ENCODE measurements at places on chromosomes 11 and 22.

- DNase-seq = no peak
Measured at GRCh38 chr11:118636569-118637290, 29.3 kb downstream of the PHLDB1 start.

DNA sequence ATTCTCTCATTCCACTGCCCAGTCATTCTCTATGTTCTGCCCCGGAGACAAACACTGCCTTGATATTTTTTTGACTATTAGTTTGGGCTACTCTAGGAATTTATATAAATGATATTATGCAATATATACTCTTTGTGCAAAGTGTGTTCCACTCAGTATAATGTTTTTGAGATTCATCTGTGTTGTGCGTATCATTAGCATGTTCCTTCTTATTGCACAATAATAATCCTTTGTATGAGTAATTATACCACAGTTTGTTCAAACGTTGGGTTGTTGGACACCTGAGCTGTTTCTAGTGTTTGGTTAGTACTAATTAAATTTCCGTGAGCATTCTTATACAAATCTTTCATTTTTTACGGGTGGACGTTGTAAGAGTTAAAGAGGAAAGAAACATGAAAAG, 390.6 kb downstream of the GUCY1A2 start:
- no peak for DNase-seq

DNA sequence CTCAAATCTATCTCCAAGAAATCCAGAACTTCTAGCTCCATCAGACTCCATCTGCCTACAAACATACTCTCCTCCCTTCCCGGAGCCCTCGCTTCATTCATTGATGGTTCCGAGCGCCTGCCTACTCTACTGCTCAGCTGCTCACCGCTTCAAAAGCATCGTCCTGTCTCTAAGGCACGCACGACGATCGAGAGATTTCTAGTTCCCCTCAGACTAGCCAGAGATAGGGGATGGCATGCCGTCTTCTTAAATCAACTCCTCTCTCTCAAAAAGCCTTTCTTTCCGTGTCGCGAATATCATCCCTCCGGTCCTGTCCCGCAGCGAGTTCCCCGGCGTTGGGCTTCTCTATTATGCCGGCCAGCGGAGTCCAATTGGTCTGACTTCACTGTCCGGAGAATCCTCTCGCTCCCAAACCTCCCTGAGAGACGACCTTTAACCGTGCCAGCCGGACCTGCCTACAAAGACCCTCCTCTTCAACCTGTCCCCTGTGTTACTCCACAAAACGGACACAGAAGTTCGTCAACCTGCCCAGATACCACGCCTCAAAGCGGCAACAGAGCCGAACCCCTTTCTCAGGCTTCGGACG, 592 bp downstream of the EEF1G start:
- no peak for DNase-seq

DNA sequence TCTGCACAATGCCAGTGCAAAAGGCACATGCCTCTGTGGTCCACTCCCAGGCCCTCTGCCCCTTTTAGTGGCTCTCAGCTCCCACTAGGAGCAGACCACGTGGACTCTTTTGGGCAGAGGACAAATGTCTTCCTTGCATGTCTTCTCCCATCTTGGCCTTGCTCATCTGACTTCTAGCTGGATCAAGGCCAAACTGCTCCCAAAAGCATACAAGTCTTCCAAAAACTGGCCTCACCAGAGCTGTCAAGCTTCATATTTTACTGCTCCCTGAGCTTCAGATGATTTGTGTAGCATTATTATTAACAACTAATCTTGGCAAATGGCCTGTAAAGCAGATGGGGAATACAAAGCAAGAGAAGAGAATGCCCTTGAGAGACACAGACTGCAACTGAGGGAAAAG, 6.9 kb downstream of the SMPD1 start:
- no peak for DNase-seq

DNA sequence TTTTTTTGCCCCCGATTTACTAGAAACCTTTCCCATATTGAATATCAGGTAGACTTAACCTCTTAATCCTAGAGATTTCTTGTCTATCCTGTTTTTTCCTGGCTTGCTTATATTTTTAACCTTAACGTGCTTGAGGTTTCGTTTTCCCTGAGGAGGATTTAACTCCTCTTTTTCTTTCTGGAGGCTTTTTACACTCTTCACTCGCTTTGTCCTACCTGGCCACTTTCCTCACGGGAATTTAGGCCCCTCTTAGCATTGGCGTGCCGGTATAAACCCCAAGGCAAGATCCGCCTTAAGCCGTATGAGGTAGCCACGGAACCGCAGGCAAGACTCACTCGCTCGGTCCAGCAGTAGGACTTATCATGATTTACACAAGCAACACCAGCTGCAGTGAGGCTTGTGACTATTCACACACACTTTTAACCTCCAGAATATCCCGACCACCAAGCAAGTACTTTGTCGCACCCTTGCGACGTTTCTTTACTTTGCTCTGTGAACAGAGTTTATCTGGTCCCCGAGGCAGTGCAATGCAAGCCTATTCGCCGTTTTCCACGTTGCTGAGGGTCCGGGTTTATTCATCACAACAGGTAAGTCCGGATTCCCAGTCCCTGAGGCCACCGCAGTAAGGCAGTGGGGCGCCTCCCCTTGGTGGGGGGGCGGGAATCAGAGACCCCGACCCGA, 20.6 kb upstream of the ALDH3B2 start:
- no peak for DNase-seq

DNA sequence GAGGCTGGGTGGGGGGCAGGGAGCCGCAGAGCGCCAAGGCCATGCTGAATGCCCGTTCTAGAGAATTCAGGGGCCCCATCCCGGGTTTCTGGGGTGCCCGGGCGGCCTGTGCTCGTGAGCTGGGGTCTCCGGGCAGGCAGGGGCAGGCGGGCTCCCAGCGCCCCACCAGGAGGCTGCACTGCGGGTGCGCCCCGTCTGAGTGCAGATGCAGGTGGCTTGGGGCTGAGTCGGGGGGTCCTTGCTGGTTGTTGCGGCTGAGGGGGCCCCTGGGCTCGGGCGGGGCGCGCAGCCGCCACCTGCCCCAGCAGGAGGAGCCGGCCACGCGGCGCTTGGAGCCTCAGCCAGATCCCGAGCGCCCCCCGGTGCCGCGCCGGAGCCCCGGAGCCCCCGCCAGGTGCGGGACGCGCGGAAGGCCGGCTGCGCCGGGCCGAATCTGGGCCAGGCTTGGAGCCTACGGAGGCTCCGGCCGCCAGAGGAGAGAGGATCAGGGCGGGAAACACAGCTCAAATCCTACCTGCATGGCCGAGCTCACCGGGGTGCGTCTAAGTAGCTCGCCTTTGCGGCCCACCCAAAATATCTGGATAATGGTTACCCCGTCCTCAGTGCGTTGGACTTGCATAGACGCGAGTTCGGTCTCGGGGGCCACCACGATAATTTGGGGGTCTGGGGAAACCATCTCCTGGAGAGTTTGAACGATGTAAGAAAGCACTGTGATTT, 590 bp upstream of the IGF2 start:
- DNase-seq = no peak

DNA sequence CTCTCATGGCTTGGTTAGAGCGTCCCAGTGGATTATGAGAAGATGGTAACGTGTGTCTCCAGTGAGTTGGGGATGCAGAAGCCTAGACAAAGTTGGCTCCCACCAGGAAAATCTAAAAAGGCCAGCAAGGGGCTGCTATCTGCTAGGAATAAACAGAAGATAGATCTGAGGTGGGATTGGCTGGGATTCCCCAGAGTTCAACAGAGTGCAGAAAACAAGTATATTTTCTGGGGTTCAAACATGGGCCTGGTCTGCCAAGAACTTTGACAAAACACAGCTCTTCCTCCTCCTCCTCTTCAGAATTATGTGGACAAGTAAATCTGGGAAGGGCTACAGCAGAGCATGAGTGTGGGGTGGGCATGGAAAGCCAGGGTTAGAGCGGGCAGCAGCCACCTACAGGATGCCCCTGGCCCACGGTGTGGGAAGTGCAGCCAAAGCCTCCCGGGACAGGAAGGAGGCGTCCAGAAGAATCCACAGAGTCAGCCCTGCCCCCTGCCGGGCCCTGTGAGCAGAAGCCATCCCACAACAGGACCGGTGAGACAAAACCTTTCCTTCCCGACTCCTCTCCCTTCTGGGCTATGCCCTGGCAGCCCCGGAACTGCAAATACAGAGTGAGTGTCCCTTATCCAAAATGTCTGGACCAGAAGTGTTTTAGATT, 67.1 kb downstream of the CD82 start:
- no peak for DNase-seq

DNA sequence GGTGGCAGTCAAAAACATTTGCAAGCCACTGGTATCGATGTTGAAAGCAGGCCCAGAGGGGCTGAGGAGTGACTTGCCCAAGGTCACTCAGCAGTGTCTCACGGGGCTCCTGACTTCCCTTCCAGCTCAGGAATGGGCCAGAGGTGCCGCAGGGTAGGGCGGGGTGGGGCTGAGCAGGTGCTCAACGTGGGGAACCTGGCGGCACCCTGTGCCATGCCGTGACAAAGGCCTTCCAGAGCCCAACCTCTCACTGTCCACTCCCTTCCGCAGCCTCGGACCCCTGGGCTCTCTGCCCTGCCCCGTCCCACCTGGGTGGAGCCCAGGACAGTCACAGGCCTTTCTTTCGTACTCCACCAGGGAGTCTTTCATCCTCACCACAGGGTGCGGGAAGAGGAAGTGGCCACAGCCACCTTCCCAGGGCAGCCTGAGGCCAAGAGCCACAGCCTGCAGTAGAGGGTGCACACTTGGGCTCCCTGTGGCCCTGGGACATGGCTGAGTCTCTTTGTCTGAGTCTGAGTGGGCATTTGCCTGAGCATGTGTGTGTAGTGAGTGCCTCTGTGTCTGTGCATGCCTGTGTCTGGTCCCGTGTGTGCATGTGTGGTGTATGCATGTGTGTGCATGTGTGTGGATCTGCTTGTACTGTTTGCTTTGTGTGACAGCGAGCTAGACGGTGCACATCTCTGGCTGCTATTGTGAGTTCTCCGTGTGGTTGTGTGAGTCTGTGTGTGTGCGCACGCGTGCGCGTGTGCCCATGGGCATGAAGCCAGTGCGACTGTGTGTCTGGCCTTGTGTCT, 6.0 kb upstream of the LIF start:
- no peak for DNase-seq

GRCh38 chr11:63699896-63700295, 18.6 kb downstream of the RTN3 start:
- no peak for DNase-seq

GRCh38 chr11:22680628-22681027, 14.2 kb downstream of the GAS2 start:
- no peak for DNase-seq

DNA sequence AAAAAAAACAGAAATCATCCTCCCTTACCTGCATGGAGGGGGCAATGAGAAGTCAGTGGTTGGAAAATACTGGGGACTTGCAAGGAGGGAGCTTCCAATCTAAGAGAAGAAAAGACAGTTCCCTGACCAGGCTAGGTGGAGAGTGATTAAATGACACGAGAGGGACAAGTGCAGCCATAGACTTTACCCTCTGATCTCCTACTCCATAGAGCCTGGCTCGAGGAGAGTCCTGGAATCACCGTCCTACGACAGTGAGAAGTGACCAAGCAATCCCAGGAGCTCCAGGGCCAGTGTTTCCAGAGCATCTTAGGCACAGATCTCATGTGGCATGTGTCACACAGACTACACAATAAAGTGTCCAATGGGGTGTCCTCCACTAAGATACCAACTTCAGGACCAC, 25.7 kb downstream of the MYH9 start:
- no peak for DNase-seq

- DNase-seq = no peak
Measured at GRCh38 chr11:64609436-64610047, 18.5 kb downstream of the SLC22A12 start.

- DNase-seq = no peak
Measured at GRCh38 chr11:65112546-65113360, 1.1 kb downstream of the TM7SF2 start.

- no peak for DNase-seq
Measured at GRCh38 chr11:88015170-88015569, 160.1 kb downstream of the RAB38 start.

GRCh38 chr22:45612451-45612901, 59.2 kb upstream of the ATXN10 start:
- no peak for DNase-seq

DNA sequence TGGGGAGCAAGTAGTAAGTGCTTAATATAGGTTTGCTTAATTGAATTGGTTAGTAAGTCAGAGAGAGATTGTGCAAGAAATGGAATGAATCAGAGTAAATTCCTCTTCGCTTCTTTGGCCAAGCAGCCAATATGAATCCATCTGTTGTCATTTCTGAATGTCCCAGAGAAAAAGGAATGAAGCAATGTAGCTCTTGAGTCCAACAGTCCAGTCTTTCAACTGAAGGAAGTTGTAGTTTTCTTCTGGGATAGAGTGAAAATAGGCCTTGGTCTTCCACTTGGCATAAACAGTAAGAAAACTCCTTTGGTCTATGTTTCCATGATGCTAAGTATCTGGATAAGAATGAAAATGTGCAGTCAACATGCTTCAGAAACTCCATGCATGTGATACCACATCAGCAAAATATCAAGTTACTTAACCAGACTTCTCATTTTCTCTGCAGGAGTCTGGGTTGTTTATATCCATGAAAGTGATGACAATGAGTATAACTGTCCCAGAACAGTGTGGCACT, 1.8 kb upstream of the FIBIN start:
- DNase-seq = no peak

- no peak for DNase-seq
Measured at GRCh38 chr22:46752286-46752987, 10.0 kb upstream of the TBC1D22A start.

GRCh38 chr22:39524753-39525657, 4.6 kb downstream of the ATF4 start:
- no peak for DNase-seq

DNA sequence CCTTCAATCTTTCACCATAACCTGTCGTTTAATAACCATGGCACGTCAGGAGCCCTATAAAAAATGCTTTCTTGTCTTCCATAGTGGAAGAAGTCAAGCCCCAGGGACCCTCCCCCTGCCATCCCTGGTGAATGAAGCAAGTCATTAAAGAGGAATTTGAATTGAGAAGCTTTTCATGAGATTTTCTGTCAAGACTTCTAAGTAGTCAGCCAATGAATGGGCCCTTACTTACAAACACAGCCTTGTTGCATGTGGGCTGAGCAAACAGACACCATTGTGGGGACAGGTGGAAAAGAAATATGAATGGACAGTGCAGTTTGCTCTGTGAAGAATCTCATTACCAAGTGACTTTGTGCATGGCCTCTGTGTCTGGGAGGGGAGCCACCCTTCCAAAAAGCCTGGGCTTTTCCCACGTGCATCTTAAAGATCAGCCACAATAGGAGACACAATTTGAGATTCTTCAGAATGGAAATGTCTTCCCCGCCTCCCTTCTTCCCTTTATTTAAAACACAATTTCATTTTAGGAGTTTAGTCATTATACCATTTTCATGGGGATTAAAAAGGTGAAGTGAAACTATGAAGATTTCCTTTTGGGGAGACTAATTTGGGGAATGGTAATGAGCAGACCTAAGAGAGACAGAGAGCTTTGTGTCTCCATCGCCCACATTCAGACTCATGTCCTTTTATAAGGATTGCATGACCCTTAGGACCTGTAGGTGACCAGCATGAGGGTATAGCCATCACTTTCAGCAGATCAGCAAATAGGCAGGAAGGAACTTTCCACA, 152.0 kb downstream of the LRRC4C start:
- no peak for DNase-seq

All from cortex of kidney (tissue), 1 donor.